Right renal pelvis (tissue), 4 donors: ENCODE measurements at places on chromosomes 12 and 14. TPM values are rescaled to one million over a fixed set of nuclear protein-coding genes. Genes with fewer than 3 reads are reported as not detected.

GRCh38 chr12:3995306-3995705 is 122.1 kb upstream of the PARP11 start:
- DNase-seq = no peak

- no peak for DNase-seq
Measured at GRCh38 chr14:30450631-30451545, 108.1 kb upstream of the G2E3 start.

DNA sequence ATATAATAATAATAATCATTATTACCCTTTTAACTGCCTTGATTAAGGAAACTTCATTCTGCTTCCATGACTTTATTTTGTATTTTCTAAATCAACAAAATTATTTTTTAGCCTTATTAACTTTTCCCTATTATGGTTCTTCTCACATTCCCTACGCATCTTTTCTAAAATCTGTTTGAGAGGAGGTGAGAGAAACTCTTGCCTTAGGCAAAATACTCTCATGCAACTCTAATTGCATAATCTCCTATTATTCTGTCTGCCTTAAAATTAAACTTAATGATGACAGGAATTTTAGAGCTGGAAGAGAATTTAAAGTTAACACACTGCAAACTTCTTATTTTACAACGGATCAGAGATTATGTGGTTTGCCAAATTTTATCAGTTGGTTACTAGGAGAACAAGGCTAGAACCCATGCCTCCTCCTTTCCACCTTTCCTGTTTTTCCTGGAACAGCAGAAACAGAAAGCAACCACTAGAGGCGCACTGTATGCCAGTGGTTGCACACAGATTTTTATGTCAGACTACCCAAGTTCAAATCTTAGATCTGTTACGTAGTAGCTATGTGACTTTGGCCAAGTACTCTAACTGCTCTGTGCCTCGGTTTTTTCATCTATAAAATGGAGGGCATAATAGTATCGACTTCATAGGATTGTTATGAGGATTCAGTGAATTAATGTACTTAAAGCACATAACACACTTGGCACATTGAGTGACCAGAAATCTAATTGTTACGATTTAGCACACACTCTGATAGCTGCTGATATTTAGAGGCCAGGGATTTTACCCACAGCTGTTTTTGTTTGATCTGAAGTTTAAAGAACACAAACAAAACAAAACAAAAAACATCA is 4.3 kb upstream of the BRMS1L start:
- DNase-seq = no peak

DNA sequence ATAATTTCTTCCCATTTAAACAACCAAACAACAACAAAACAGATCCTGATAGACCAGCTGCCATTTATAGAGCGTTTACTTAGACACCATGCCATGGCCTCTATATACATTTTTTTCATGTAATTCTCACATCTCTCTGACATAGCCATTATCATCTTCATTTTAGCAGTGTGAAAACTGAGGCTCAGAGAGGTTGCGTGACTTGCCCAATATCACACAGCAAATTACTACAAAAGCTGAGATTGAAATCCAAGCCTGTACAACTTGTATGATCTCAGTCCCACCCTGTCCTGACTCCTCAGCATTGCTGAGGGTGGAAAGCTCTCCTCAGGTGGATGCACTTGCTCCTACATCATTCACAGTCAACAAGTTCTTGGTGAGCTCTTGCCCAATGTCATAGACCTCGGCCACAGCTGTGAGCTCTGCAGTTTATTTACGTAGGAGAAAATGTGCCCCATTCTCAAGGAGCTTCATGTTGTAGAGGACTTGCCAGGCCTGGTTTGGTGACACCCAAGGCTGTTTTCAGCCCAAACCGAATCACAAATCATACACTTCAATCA is 55.5 kb downstream of the CRACR2A start:
- DNase-seq = no peak

- no peak for DNase-seq
Measured at GRCh38 chr12:6125310-6125608, 789 bp upstream of the VWF start.

DNA sequence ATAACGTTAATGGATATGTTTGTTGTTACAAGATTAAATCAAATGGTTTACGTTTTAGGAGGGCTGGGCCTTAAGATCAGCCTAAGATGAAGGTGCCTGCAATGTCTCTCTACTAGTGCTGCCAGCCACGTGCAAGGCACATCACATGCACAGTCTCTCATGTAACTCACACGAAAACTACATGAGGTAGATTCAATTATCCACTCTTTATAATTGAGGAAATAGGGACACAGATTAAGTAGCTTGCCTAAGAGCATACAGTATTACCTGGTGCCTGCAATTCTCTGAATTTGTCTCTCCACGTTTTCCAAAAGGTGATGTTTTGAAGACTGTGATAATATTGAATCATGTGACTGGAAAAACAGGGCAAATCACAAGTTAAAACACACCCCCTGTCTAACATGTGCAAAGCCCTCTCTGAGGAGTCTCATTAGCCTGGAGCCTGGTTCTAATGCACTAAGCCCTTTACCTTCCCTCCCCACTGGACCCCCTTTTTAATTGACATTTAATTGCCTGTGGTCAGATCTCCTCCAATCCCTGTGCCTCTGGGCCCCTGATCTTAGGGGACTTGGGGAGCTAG is 14.6 kb upstream of the ATP2A2 start:
- no peak for DNase-seq

GRCh38 chr14:49895480-49895879 is 2.6 kb downstream of the ARF6 start:
- no peak for DNase-seq

GRCh38 chr12:19220852-19221466 is 91.4 kb downstream of the PLEKHA5 start:
- no peak for DNase-seq

- DNase-seq = no peak
Measured at GRCh38 chr12:7180685-7181084, 8.8 kb upstream of the PEX5 start.

DNA sequence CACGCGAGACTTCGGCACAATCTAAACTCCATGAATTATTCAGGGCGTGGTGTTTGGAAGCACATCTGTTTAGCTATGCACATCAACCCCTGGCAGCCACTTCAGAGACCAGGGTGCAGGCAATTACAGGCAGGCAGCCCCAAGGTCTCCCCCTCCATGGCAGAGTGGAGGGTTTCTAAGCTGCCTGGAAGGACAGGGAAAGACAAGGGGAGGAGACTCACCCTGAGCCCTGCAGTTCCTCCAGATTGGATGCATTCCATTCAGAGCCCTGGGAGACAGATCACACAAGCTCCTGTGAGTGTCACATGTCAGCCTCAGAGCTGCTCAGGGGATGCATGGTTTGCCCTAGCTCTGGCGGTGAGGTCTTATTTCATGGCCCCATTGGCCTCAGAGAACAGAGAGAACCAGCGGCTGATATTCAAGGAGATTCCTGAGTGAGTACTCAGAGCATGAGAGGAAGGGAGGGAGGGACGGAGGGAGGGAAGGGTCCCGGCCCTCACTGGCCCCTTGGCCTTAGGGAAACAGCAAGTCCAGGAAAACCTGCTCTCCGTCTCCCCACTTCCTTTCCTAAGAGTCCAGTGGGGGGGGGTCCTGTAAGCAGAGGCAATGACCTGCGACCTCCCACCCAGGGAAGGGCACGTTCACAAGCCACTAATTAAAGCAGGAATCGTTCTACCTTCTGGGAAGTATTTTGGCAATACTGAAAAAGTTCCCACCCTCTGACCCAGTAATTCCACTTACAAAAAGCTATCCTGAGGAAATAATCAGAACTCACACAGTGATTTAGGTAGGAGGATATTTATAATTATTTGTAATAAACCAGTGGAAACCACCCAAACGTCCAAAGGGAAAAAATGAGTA is 55.1 kb downstream of the SSH1 start:
- DNase-seq = no peak

GRCh38 chr14:66638689-66639088 is 130.7 kb downstream of the GPHN start:
- DNase-seq = no peak

DNA sequence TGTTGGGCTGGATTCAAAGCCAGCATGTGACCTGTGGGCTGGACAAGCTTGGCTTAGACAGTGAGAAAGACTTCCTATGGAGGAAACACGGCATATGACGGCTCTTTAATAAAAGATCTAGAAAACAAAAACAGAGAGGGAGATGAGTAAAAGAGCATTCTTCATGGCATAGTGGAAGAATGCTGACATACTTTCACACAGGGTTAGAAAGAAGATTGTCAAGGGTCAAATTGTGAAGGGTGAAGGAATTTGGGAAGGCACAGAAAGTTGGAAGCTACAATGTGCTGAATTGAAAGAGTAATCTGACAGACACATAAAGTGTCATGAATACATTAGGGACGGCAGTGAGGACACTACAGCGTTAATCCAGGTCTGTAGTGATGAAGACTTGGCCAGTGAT is 63.4 kb downstream of the GALNT4 start:
- no peak for DNase-seq

DNA sequence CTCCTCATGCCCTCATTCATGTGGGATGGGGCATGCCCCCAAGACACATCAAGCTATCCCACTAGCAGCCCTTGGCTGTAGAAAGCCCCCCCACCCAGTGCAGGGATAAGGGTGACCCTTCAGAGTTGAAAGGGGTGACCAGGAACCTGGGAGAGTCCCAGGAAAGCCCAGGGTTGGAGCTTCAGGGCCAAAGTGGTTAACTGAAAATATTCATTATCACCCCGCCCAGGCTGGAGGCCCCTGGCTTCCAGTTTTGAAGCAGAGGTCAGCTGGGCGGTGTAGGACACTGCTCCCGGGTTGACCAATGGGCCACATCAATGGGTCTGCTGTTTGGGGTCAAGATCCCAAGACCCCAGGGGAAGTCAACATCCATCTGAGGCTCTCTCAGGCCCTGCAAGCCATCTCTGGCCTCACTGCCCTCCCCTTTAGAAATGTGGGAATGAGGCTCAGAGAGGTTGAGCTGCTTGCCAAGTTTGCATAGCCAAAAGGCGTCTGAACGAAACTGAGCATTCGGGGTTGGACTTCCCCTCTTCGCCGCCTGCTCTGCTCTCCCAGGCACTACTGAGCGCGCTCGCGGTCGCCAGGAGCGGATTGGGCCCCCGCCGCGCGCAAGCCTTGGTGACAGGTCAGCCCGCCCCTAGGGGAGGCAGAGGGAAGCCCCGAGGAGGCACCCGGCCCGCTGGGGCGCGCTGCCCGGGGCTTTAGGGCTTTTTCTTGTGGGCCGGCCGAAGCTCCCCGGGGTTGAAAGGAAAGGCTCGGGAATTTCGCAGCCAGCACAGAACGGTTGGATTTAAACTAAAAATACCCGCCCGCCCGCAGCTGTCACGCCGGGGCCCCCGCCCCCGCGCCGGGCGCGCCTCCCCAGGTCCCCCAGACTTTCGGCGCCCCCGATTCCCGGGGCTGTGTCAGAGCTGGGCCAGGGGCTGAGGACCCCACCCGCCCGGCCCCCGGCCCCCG is 576 bp downstream of the SYNE3 start:
- DNase-seq = no peak

DNA sequence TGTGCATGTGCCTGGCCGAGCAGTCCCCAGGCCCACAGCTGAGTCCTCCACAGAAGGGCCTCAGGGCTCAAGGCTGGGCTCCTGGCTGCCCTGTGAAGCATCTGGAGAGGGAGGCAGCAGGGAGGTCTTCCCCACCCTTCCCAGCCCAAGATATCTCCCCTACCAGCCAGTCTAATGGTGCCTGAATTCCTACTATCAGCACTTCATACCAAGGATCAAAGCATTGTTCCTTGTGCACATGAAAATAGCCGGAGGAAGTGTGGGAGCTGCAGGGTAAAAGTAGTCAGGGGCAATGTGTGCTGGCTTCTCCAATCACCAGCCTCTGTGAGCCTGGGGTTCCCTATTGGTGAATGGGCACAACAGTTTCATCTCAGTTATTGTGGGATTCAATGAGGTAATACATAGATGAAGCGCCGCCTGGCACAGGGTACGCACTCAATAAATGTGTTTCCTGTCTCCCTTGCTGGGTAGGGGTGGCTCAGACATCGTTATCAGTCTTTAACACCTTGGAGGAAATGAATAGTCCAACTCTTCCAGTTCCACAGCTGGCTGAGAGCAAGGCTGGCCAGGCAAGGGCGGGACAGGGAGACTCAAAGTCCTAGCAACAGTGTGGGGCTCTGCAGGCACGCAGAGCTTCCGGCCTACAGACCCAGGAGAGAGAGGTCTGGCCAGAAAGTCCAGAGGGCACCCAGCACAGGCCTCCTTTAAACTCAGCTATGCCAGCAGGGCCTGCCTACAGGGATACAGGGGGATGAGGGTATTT is 39.1 kb upstream of the PNMA1 start:
- no peak for DNase-seq

- DNase-seq = no peak
Measured at GRCh38 chr12:10179776-10180181, 947 bp downstream of the TMEM52B start.

DNA sequence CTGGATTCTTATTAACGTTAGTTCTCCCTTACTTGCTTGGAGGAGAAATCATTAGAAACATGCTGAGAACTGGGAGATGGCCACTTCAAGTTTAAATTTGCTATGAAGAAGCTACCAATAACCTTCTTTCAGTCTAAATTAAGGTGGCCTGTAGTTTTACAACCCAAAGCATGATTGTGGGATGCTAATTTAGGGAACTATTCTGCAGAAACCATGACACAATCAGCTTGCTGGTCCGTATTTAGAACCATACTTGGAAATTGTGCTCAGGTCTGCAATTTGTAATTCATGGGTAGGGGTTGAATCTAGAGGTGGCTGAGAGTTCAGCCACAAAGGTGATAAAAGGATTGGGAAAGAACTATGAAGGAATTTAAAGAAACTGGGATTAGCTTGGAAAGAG is 405.7 kb downstream of the RAD51B start:
- no peak for DNase-seq

- DNase-seq = no peak
Measured at GRCh38 chr14:59268011-59268410, 79.5 kb downstream of the DAAM1 start.

DNA sequence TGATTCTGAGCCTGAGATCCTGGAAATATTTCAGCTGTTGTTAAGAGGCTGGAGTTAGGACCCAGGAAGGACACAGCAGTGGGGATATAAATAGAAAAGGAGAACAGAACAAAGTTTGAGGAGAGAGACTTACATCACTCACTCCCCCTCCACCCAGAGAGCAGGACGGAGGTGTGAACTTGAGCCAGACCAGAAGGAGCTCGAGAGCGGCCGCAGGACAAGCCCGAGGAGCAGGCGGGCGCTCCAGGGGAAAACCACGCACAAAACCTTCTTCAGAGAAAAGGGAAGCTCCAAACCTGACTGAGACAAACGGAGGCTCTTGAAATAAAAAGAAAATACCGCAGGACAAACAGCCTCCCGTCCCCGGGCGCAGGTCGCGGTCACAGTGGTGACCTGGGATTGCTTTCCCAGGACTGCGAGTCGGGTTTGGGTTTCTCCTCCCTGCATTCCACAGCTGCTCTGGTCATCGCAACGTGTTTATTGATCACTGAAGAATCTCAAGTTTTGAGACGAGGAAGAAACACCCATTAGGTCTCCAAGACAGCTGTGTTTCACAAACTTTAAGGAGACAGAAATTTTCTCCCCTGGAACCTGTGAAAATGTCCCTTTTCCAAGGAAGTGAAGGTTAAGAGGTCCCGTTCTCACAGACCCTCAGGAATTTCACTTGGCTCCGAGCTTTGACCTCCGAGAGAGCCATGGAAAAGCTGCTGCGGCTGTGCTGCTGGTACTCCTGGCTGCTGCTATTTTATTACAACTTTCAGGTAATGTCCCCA is at the start of gene ADGRD1:
TSS of gene ADGRD1 (plus strand) at position 137 of the 773 bp plus-strand sequence. CDS start at position 696, 559 bp downstream.
- peak; percentile 41 for DNase-seq

Gene LDHB
- 1,491 TPM for polyA plus RNA-seq

Gene ATN1
- 103 TPM for polyA plus RNA-seq

Gene ESYT1
- polyA plus RNA-seq = 82.4 TPM

Gene CLEC4C
- polyA plus RNA-seq = not detected

Gene RPS26
- polyA plus RNA-seq = 361 TPM

Gene PLBD1
- 47.7 TPM for polyA plus RNA-seq

Gene KRT79
- not detected for polyA plus RNA-seq

Gene KSR2
- 0.75 TPM for polyA plus RNA-seq

Gene BDKRB2
- 3.2 TPM for polyA plus RNA-seq

Gene CCDC175
- polyA plus RNA-seq = 0.62 TPM

Gene BDKRB1
- polyA plus RNA-seq = 0.31 TPM
